Pericardium fibroblast (primary cell): ENCODE measurements at places on chromosomes 2 and 18. TPM values are rescaled to one million over a fixed set of nuclear protein-coding genes. Genes with fewer than 3 reads are reported as not detected.

Gene CTLA4
- total RNA-seq: not detected in 2 replicates

Gene PLCL1
- 5.8 and 5.9 TPM in 2 replicates for total RNA-seq

Gene SERPINB3
- not detected in 2 replicates for total RNA-seq

Gene IL1RL1
- total RNA-seq: 11.6 and 16.3 TPM in 2 replicates

Gene PCARE
- not detected in 2 replicates for total RNA-seq

Gene SMC6
- 14.1 and 15.4 TPM in 2 replicates for total RNA-seq

Gene BCL2
- 4.1 and 4.3 TPM in 2 replicates for total RNA-seq

Gene ZNF2
- 6.0 and 7.2 TPM in 2 replicates for total RNA-seq

Gene GKN1
- total RNA-seq: not detected in 2 replicates

Gene GRHL1
- 0.09 TPM in 1 of 2 replicates, not detected in the other for total RNA-seq

Gene SCTR
- total RNA-seq: not detected in 2 replicates

Gene IRS1
- total RNA-seq: 18.5 and 22.9 TPM in 2 replicates

Gene SF3B6
- total RNA-seq: 126 and 127 TPM in 2 replicates

Gene HNMT
- 17.0 and 39.7 TPM in 2 replicates for total RNA-seq

Gene GPR35
- 0.60 and 0.82 TPM in 2 replicates for total RNA-seq

Gene SRBD1
- total RNA-seq: 5.6 and 9.3 TPM in 2 replicates

Gene CAPN14
- total RNA-seq: 0.09 TPM in 1 of 2 replicates, not detected in the other

Gene RGPD8
- total RNA-seq: 3.9 and 4.7 TPM in 2 replicates

Gene C1GALT1C1L
- 0.09 and 1.4 TPM in 2 replicates for total RNA-seq

Gene RNASEH1
- total RNA-seq: 14.6 and 21.1 TPM in 2 replicates

Gene STK25
- 169 and 216 TPM in 2 replicates for total RNA-seq

Gene CRYGC
- not detected in 2 replicates for total RNA-seq

Gene RFX8
- total RNA-seq: 0.12 and 2.7 TPM in 2 replicates

Gene CNTNAP5
- total RNA-seq: under 0.01 TPM in 1 of 2 replicates, not detected in the other

Gene GULP1
- 12.6 and 32.7 TPM in 2 replicates for total RNA-seq

Gene RBKS
- 1.6 and 1.7 TPM in 2 replicates for total RNA-seq

Gene CCDC68
- 2.5 and 4.5 TPM in 2 replicates for total RNA-seq

Gene SKOR2
- total RNA-seq: not detected in 2 replicates

Gene HMSD
- not detected in 2 replicates for total RNA-seq

Gene REG1B
- total RNA-seq: not detected in 2 replicates

Gene DPP4
- total RNA-seq: 45.6 and 96.3 TPM in 2 replicates

Gene ACVR1
- total RNA-seq: 23.2 and 29.6 TPM in 2 replicates

Gene GREB1
- 0.23 and 0.43 TPM in 2 replicates for total RNA-seq

Gene SLC4A5
- total RNA-seq: under 0.01 TPM in 1 of 2 replicates, not detected in the other

Gene TMEM163
- total RNA-seq: under 0.01 TPM in 1 of 2 replicates, not detected in the other

Gene APCDD1
- 13.3 and 19.3 TPM in 2 replicates for total RNA-seq

Gene FHOD3
- total RNA-seq: 0.34 and 1.9 TPM in 2 replicates

Gene ALLC
- not detected in 2 replicates for total RNA-seq

Gene CTAGE1
- under 0.01 TPM in 1 of 2 replicates, not detected in the other for total RNA-seq

Gene STEAP3
- 14.0 and 25.4 TPM in 2 replicates for total RNA-seq

Gene FER1L5
- total RNA-seq: under 0.01 TPM in 1 of 2 replicates, not detected in the other

Gene RPRD1A
- 18.2 and 23.5 TPM in 2 replicates for total RNA-seq

Gene CYBRD1
- 309 and 338 TPM in 2 replicates for total RNA-seq

Gene HRH4
- not detected in 2 replicates for total RNA-seq

Gene DHRS9
- 51.2 TPM in 1 of 2 replicates, not detected in the other for total RNA-seq

Gene CMPK2
- total RNA-seq: under 0.01 and 2.6 TPM in 2 replicates

Gene IL18RAP
- total RNA-seq: 0.23 TPM in 1 of 2 replicates, not detected in the other

Gene XIRP2
- 0.09 TPM in 1 of 2 replicates, not detected in the other for total RNA-seq

Gene FEV
- not detected in 2 replicates for total RNA-seq

Gene PLGLB1
- 0.93 and 2.0 TPM in 2 replicates for total RNA-seq

Gene ANO7
- total RNA-seq: 0.51 and 0.70 TPM in 2 replicates
